Dermis blood vessel endothelial cell (primary cell): ENCODE measurements at places on chromosomes 6 and 20. TPM values are rescaled to one million over a fixed set of nuclear protein-coding genes. Genes with fewer than 3 reads are reported as not detected.
A peak's percentile ranks its signal among the peaks of the same experiment; 100 is the strongest.

DNA sequence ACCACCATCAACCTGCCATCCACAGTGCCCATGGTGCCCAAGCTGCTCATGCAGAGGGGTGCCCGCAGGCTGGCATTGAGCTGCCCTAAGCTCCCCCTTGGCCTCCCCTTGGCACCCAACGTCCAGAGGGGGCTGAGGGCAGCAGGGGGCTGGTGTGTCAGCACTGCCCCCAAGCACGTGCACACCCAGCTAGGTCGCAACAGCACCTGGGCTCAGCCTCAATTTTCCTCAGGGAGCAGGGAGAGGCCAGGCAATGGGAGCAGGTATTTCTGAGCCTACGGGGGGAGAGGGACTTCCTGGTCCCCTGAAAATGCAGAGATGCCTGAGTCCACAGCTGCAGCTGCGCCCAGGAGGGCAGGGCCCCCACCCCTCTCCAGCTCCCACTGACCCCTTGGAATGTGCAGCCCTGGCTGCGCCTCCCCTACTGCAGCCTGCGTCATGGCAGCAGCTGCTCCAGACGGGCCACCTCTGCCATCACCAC, 204.2 kb downstream of the ANKRD60 start:
- no peak for DNase-seq

GRCh38 chr6:144305985-144306384, 20.9 kb downstream of the UTRN start:
- no peak for DNase-seq

DNA sequence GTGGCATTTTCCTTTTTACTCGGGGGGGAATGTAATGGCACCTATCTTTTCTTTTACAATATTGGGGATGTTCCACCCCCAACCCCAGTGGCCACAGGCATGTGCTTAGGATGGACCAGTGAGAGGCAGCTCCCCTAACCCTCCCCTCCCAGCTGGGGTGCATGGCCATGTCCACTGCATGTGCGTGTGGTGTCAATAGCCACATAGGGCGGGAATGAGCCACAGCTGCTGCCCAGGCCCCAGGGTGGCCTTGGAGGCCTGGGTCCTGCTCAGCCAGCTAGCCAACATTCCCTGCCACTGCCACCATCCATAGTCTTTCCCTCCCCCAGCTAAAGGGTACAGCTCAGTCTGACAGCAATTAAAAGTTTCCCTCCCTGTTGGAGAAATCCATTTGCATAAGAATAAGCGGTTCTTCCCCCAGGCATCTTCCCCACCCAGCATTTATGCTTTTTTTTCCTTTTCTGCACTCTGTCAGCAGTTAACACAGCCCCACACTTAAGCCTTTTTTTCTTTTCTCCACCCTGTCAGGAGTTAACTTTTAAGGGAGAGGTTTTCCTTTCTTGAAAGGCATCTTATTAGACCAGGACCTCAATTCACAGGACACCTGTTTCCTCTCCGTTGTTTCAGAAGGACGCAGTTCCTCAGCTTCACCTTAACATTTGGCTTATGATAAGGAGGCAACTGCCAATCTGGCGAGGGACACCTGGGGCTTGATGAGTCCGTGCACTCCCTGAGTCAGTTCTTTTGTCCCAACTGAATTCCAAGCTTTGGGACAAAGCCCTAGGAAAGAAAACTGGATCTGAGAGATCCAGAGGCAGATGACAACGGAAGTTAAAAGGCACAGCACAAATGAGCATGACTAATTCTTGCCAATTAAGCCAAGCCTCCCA, 121.4 kb downstream of the TPBG start:
- no peak for DNase-seq

DNA sequence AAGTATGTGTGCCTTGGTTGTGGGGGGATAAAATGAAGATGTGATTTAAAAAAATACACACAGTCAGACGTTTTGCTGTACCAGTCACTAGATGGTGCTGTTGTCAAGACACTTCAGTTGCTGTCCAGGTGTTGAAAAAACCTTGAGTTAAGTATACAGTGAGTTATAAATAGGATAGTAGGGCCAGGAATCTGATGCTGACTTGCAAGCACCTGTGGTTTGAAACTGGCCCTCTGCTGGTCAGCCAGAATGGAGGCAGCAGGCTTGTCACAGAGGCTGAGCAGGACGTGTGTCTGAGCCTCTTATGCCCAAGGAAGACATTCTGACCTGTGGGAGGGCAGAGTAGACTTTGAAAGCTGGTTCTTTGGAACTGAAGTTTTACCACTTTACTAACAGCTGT, 27.8 kb downstream of the RNF8 start:
- peak; percentile 73 for DNase-seq

DNA sequence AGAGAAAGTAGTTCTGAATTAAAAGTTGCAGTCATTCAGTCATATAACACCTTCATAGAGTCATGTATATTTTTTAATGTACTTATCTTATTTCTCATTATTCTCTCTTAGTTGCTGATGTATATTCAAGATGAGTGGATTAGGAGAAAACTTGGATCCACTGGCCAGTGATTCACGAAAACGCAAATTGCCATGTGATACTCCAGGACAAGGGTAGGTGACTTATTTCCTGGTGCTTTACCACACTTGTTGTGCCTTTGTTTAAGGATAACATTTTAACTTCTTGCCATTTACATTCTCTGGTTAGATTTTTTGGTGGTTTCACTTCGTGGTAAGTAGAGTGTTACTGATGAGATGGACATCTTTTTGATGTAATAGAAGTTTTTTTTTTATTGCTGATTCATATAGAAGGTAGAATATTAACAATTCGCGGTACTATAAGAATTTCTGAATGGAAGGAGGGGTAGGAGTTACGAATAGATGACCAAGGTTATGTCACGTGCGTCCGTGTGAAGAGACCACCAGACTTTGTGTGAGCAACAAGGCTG, 120.5 kb downstream of the NCOA3 start:
- DNase-seq: peak; percentile 42

DNA sequence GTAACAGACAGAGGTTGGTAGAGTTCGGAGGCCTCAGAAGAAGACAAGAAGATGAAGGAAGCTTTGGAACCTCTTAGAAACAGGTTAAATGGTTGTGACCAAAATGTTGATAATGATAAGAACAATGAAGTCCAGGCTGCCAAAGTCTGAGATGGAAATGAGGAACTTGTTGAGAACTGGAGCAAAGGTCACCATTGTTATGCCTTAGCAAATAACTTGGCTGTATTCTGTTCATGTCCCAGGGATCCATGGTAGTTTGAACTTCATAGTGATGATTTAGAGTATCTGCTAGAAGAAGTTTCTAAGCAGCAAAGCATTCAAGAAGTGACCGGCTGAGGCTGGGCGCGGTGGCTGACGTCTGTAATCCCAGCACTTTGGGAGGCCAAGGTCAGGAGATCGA, 11.1 kb upstream of the LSM14B start:
- DNase-seq: peak; percentile 39

Gene TCP11
- total RNA-seq: 0.28 and 0.68 TPM in 2 replicates
